Activated T-cell treated with anti-CD3 and anti-CD28 coated beads, Interleukin-2, amount 50 U/mL, for 4 hours (primary cell): ENCODE measurements at places on chromosomes 11 and 22. TPM values are rescaled to one million over a fixed set of nuclear protein-coding genes. Genes with fewer than 3 reads are reported as not detected.

ANKK1 gene
- not detected for total RNA-seq

MAPK8IP2 gene
- 0.38 TPM for total RNA-seq

SPI1 gene
- total RNA-seq = 0.74 TPM

RFPL2 gene
- total RNA-seq = not detected

SPDYC gene
- total RNA-seq = not detected

TRIM48 gene
- total RNA-seq = not detected

KCNE3 gene
- total RNA-seq = not detected

LMO1 gene
- total RNA-seq = not detected

HPX gene
- total RNA-seq = 0.71 TPM

ZNF70 gene
- 2.3 TPM for total RNA-seq

PHF21A gene
- 13.4 TPM for total RNA-seq

SMC1B gene
- total RNA-seq = 0.13 TPM
